ENCODE measurements at places on chromosomes 2 and 18.
A peak's percentile ranks its signal among the peaks of the same experiment; 100 is the strongest.

DNA sequence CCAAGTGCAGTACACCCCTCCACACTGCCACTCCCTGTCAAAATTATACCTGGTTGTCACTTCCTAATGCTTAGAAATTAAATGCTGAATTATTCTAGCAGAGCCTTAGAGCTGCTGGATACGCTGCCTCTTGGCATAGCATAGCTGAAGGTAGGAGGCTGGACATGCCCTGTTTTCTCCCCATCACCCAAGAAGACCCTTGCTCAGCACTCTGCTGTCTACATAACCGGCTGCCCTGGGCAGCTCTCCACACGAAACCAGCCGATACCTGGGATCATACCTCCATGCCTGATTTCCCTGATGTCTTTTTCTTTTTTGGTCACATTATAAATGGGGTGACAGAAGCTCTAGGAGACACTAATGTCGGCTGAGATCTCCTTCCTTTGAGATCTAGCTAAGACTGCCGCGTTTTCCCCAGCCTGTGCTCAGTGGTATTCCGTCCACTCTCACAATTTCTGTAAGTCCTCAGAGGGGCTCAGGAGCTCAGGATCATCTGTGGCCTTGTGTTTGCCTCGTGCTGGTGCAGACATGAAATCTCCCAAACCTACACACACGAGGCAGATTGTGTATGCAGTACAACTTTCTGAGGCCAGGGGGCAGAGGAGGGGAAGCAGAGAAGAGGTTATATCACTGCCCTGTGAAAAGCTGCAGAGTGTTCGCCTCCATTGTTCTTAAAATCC, 13.5 kb upstream of the ZAP70 start:
- DNase-seq, result no peak

DNA sequence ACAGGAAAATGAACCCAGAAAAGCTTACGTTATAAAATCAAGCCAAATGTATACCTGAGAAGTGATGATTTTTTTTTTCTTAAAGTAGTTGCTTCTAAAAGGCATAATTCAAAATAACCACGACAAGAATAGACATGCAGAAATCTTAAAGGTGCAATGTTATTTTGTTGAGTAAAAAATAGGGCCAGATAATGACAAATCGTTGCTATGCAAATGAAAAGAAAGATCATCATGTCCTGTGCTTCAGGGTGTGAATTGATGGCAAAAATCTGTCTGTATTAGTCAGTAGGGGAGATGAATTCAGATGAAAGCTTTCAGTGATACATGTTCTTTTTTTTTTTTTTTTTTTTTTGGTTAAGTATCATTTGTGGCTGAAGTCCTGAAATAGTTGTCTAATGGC, 24.0 kb downstream of the LYPD6B start:
- no peak for DNase-seq

- DNase-seq, result no peak
These were observed 55.6 kb upstream of the PHLPP1 start for GRCh38 chr18:62659698-62660097.

- peak; percentile 23 for DNase-seq
These were observed 33.1 kb upstream of the REG3G start for GRCh38 chr2:78992451-78992806.

DNA sequence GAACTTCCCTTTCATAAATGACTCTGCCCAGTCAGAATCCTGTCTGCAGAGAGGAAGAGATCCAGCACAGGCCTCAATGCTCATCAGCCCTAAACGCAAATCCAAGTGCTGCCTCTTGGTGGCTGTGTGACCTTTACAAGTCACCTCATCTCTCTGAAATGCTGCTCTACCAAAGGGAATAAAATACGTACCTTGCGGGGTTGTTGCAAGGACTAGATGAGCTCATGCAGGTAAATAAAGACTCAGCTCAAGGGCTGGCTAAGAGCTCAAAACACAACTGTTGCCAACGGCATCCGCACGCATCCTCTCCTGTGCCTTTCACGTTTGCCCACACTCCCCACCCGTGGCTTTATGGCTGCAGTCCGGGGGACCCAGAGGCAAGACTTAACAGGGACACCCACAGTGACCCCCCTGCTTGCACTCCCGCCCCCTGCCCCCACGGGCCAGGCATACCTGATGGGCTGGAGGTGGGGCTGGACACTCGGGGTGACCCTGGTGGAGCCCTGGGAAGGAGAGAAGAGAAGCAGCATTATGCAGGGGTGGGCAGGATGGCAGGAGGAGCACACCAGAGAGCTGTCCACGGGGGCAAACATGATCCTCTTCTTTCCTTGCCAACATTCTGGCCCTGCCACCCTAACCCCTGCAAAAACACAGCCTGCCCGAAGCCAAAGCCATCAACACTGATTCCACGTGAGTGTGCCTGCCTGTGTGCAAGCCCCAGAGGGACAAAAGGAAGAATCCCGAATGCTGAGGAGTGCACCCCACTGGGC, 102.6 kb downstream of the TNS1 start:
- DNase-seq, result no peak

- no peak for DNase-seq
These were observed 519.6 kb upstream of the RAB6C start for GRCh38 chr2:129459881-129460280.

GRCh38 chr2:150526827-150527226, 39.4 kb upstream of the RND3 start:
- no peak for DNase-seq

Measured in hippocampal formation (tissue), 2 donors.